ENCODE measurements at places on chromosomes 6 and 20. TPM values are rescaled to one million over a fixed set of nuclear protein-coding genes. Genes with fewer than 3 reads are reported as not detected.

Gene HLA-C
- polyA plus RNA-seq, result 433 TPM

Gene TRAPPC3L
- polyA plus RNA-seq, result not detected

Gene CENPQ
- polyA plus RNA-seq, result 3.9 TPM

Gene EPB41L2
- 19.6 TPM for polyA plus RNA-seq

Gene LY6G6D
- polyA plus RNA-seq, result not detected

Gene DEFB113
- polyA plus RNA-seq, result not detected

Gene BHLHE23
- polyA plus RNA-seq, result not detected

Gene ERVFRD-1
- polyA plus RNA-seq, result 0.24 TPM

Gene ENPP4
- polyA plus RNA-seq, result 11.5 TPM

Gene TSBP1
- polyA plus RNA-seq, result not detected

Gene EPPIN
- polyA plus RNA-seq, result not detected

Gene OR12D3
- not detected for polyA plus RNA-seq

Gene AVP
- polyA plus RNA-seq, result 2.1 TPM

Gene RNF217
- polyA plus RNA-seq, result 3.1 TPM

Gene CHRNA4
- 0.67 TPM for polyA plus RNA-seq

Gene PRKN
- polyA plus RNA-seq, result 8.6 TPM

Gene DSE
- polyA plus RNA-seq, result 6.9 TPM

Gene L3MBTL1
- 4.8 TPM for polyA plus RNA-seq

Gene SLPI
- polyA plus RNA-seq, result 105 TPM

Gene TXLNB
- polyA plus RNA-seq, result 0.13 TPM

Gene KHDC1L
- not detected for polyA plus RNA-seq

Gene EPHA7
- polyA plus RNA-seq, result 2.6 TPM

Gene HDAC2
- 51.9 TPM for polyA plus RNA-seq

Gene CALHM5
- polyA plus RNA-seq, result 2.1 TPM

Gene PRDM1
- polyA plus RNA-seq, result 0.86 TPM

Gene FAM217A
- polyA plus RNA-seq, result 0.56 TPM

Gene DPPA5
- not detected for polyA plus RNA-seq

Gene CGA
- polyA plus RNA-seq, result 2.8 TPM

Gene KCNQ5
- polyA plus RNA-seq, result not detected

Gene PPP1R14C
- 6.5 TPM for polyA plus RNA-seq

Gene ZCCHC3
- 12.8 TPM for polyA plus RNA-seq

Gene RIMS1
- not detected for polyA plus RNA-seq

Gene PTPRA
- polyA plus RNA-seq, result 33.1 TPM

Measured in kidney (tissue), 22 donors.